ENCODE measurements at places on chromosomes 4 and X.

GRCh38 chrX:116276261-116276660 is 105.7 kb downstream of the AGTR2 start:
- DNase-seq: no peak

DNA sequence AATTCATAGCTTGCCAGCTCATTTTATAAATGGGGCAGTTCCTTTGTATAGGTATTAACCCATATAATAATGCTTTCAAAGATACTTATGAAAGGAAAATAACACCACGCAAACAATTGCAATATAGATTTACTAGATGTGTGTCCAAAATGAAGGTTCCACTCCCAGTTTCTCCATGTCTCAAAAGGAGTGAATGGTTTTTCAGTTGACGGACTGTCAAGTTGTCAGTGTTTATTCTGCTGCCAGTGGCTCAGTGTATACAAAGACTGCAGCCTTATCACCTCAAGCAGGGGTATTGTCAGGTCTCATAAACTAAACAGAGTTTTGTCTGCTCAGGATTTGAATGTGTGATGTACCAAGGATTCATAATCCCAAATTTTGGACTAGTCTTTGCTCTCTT is 585.3 kb upstream of the ATOH1 start:
- no peak for DNase-seq

GRCh38 chr4:178462710-178463109 is 1020.5 kb upstream of the AGA start:
- DNase-seq: no peak

DNA sequence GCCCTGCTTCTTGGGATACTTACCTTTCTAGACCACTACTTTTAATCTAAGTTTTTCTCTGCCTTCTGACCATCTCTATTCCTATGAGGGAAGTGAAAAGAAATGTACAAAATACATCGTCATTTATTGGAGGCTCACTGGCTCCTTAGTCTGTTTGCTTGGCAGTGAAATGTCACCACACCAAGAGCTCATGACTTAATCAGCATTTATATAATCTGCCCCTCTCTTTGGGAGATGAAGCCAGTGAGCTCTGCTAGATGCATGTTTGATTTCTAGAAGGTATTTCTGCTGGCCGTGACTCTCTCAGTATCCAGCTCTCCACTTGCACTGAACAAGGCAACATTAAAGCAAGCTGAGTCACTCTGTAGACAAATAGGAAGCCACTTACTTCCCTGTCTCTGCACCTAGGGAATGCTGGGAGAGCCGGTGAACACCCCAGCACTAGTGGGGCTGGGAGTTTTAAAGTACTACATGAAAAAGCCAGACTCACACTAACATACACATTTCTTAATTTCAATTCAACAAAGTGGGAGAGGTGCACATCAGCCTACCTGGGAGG is 79.1 kb downstream of the MID1IP1 start:
- no peak for DNase-seq

- DNase-seq: peak; percentile 25
These were observed 2.0 kb downstream of the TMEM255A start for GRCh38 chrX:120308959-120309872.

GRCh38 chr4:111720866-111721265 is 424.4 kb upstream of the FAM241A start:
- DNase-seq: no peak

GRCh38 chr4:8268901-8269534 is 536 bp upstream of the HTRA3 start:
- no peak for DNase-seq

DNA sequence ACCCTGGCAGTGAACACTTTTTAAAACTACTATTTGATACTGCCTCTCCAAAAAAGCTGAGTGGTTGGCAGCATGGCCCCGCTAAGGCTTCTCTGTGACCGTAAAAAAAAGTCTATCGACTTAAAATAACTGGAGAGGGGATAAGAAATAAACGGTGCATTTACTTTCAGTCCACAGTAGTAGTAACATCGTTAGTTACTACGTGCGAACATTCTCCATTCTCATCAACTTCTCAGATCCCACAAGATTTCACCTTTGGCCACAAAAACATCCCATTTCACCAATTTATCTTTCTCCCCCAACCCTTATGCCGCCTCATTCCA is 524 bp upstream of the EXOSC9 start:
- DNase-seq: no peak

- DNase-seq: no peak
These were observed 50.4 kb downstream of the GPC4 start for GRCh38 chrX:133364865-133365264.

DNA sequence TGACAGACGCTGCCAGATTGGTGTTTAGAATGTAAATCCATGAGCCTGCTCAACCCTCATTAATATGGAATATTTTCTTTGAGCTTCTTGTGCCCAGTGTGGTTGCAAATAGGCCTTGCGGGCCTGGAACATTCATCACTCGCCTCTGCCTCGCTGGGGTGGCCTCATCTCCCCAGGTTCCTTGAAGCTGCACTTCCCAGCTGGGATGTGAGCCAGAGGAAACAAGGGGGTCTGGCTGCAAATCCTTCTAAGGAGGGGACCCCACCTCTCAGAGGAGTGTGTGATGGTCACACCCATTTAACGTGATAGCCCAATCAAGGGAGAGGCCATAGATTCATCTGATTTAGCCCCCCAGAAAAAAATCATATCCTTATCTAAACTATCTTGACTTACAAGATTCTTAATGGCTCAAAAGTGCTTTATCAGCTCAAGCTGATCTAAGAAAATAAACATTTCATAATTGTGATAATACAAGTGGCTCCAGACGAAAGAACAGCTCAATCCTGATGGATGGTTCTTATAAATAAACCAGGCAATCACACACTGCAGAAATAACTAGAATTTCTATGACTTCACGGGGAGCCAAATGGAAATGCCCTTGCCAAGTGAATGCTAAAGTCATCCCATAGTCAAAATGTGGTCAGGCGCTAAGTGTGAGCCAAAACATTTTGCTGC is 189.9 kb downstream of the PTTG2 start:
- no peak for DNase-seq

- DNase-seq: no peak
These were observed 261.6 kb downstream of the IQCM start for GRCh38 chr4:149553959-149554520.

GRCh38 chrX:12505127-12505526 is 286.1 kb upstream of the PRPS2 start:
- DNase-seq: no peak

DNA sequence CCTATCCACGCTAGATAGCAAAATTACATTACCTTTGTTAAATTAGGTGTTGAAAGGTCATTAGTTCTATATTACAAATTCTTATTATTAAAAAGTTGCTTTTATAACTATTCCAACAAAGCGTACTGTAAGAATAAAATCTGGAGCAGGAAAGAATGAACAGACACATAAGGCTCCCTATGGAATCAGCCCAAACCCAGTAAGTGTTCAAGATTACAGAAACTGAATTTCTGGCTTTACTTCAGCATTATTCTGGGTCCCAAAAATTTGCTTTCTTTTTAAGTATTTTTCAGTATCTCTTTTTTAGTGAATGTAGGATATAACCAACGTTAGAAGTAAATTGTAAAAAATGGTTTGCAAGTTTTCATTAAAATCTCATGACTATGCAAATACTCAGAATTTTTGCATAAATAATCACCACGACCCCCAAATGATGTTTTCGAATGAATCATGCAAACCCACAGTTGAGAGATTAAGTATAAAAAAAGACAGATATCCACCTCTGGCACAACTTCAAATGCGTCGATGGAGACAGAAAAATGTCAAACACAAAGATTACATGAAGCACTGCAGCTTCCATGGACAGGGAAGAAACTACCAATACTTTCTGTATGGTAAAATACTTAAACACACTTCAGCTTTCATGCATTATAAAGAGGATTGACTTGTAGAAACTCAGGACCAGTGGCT is 238.5 kb downstream of the RASL11B start:
- no peak for DNase-seq

DNA sequence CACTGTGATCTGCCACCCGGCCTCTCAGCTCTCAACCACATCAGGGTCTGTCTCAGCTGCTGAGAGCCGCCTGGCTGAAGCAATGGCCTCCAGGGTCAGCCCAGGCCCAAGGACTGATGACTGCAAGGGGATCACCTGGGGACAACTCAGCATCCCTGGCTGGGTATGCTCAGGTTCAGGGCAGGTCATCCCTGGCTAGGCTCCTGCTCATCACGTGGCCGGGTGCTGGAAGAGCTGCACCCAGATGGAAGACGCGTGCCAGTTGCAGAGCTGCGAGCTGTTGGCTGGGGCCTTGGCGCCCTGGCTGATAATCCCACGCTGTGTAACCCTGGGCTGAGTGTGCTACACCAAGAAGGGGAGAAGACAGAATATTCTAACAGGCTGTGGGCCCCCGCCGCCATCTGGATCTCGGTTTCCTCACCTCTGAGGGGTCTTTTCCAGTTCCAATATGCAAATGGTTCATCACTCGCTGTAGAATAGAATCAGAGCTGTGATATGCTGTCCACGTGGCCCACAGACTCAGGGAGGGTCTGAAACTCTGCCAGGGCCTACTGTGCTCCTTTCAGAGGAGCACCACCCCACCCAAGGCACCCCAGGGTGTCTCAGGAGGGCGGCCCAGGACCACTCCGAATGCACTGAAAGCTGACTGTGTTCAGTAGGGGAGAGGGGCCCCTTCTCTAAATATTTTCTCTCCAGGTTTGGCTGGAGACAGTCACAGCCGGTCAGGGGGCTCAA is 338.8 kb downstream of the BCOR start:
- DNase-seq: no peak

GRCh38 chrX:68462653-68463052 is 29.4 kb upstream of the OPHN1 start:
- no peak for DNase-seq

DNA sequence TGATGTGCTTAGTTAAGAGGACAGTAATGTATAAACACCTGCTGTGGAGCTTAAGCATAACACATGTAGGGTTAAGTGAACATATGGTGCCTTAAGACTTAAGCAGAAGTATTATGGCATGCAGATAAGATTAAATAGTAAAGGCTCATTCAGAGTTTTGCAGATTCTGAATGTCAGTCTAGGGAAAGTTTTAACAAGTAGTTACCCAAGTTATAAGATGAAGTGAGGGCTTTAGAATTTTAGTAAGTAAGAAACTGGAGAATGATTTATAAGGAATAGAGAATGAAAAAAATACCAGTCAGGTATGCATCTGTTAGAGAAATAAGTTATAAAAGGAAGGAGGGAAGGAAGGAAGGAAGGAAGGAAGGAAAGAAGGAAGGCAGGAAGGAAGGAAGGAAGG is 902.1 kb downstream of the TRAM1L1 start:
- DNase-seq: no peak

- no peak for DNase-seq
These were observed 6.1 kb upstream of the CYSLTR1 start for GRCh38 chrX:78333521-78333920.

DNA sequence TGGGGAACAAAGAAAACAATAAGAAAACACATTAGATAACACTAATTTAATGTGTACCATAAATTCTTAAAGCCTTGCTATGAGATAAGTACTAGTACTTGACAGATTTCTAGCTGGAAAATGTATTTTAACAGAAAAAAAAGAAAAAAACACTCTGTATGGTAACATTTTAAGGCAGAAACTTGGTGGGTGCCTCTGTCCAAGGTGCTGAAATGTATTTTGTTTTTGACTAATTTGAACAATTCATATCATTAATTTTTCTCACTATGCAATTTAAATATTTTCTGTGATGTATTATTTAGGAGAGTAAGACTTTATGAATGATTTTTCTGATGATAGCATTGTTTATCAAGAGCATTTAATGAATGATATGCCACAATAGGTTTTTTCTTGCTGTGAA is 107.5 kb downstream of the GABRG1 start:
- no peak for DNase-seq

DNA sequence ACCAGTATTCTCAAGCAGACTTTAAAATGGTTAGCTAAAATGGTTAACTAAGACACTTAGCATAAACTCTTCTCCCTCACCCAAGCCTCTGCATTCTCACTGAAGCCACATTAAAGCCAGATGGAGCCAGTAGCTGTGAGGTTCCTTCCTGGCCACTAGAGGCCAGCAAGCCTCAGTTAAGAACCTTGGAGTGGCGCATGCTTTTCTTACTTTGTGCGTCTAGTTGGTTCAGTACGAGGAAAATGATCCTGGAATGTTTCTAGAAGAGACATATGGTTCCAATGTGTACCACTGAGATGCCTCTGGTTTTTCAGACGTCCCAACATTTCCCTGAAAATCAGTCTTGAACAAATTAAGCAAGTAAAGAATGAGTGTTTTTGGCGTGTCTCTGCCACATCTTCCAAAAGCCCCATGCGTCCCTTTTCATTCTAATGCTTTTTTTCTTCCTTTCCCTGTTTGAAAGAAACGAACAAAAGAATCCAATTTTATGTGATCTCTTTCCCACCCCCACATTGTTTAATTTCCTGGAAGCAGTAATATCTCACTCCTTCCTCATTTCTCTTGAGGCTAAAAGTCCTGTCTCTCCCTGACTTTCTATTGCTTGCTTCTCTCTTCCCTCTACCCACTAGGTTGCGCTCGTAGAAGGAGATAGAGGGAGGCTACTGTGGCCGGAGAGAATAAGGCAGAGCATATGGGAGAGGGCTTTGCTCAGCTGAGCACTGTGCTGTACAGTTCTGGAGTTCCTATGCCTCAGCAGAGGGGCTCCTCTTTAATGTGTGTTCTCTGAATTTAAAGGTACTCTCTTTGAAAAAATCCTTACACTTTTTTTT is 82.9 kb upstream of the TAB3 start:
- DNase-seq: no peak

GRCh38 chr4:102343964-102344519 is 1.2 kb downstream of the SLC39A8 start:
- DNase-seq: no peak

- no peak for DNase-seq
These were observed 92.6 kb downstream of the FRYL start for GRCh38 chr4:48687313-48688051.

- peak; percentile 0 for DNase-seq
These were observed 162.3 kb upstream of the MAMLD1 start for GRCh38 chrX:150200820-150201287.

GRCh38 chr4:55745014-55745413 is 74.6 kb upstream of the EXOC1L start:
- no peak for DNase-seq

GRCh38 chr4:69126024-69126423 is 29.8 kb downstream of the UGT2B7 start:
- no peak for DNase-seq

DNA sequence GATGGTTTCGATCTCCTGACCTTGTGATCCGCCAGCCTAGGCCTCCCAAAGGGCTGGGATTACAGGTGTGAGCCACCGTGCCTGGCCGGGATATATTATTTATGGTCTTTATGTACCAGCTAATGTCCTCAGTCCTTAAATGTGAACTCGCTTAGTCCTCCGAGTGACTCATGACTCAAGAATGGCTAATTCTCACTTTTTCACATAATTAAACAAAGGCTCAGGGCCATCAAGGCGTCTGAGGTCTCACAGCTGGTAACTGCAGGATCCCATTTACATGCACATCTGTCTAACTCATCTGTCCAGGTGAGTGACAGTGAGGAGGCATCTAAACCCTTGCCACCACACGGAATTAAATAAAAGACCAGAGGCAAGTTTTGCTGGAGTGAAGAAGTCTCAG is 73.5 kb downstream of the HS3ST1 start:
- DNase-seq: no peak

GRCh38 chr4:176883108-176883550 is 90.4 kb upstream of the VEGFC start:
- no peak for DNase-seq

GRCh38 chr4:36609661-36610060 is 328.2 kb downstream of the DTHD1 start:
- no peak for DNase-seq
